ENCODE measurements at places on chromosomes 11 and 22. TPM values are rescaled to one million over a fixed set of nuclear protein-coding genes. Genes with fewer than 3 reads are reported as not detected.

The SORL1 gene
- total RNA-seq = 36.3 TPM

The OR4X2 gene
- not detected for total RNA-seq

DNA sequence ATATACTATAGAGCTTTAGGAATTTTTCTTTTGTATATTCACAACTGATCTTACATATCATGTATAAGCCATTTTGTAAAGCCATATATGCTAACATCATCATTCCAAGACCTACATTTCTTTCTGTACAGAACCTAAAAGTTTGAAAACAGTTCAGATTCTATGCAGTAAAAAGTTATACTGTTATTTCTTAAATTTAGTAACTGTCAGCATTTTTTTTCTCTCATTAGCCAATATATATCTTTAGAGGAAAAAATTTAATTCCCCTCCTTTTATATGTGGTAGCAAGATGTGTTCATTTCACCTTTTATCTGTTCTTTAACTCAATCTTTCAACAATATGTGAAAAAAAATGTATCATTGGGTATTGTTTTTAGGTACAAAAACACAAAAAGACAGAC is 120.4 kb upstream of the TP53AIP1 start:
- no peaks in the 10 kb centered on the region for H3K27me3 ChIP-seq
- no peak for DNase-seq
- peaks cover 14% of the 10 kb centered on the region for H3K4me1 ChIP-seq
- H3K27ac ChIP-seq = no peak overlapping the region

DNA sequence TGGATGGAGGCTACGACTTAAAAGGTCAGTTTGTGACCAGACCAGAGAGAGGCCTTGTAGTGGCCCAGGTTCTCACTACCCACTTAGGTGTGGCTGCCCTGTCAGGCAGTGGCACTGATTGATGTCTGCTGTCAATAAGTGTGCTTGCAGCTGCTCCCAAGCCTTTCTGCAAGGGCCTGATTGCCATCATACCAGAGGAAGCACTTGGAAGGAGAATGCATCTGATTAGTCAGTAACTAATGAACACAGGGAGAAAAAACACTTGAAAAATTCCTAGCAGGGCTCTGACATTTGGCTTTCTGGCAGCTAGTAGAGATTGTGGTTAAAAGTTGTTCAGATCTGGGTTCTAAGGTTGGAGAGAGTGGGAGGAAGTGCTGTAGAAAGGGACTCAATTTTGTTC is 107.5 kb downstream of the NAV2 start:
- peaks cover 8% of the 10 kb centered on the region for H3K4me1 ChIP-seq
- H3K27me3 ChIP-seq = no peaks in the 10 kb centered on the region
- no peaks in the 10 kb centered on the region for H3K36me3 ChIP-seq
- H3K27ac ChIP-seq = no peak overlapping the region
- DNase-seq = no peak

DNA sequence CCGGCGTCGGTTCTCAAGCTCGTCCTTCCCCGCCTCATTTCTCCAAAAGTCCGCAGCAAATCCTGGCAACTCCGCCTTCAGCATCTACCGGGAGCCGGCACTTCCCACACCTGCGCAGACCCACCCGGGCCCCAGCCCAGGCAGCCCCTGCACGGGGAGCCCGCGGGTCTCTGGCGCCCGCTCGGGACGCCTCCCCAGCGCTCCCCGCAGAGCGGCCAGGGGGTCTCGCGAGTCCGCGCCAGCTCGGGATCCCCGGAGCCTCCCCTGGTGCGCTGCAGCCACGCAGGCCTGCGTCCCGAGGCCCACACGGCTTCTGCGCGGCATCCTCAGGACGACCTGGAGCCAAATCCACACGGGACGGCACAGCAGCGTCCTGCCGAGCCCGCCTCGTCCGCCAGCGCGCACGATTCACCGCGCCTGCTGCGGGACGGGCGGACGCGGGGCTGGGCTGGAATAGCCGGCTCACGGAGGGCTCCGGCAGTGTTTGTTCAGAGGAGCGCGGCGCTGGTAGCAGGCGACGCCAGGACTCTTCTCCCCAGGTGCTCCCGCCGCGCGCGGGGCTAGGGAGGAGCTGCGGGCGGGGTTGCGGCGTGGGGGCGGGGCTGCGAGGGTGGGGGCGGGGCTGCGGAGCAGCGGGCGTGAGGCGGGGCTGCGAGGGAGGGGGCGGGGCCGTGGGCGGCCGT is 816 bp upstream of the PHRF1 start:
- no peaks in the 10 kb centered on the region for H3K27me3 ChIP-seq
- peak overlapping the region; percentile 81 for H3K4me3 ChIP-seq
- no peak for DNase-seq
- H3K36me3 ChIP-seq = peaks cover 6% of the 10 kb centered on the region
- peak overlapping the region; percentile 30 for H3K27ac ChIP-seq

- H3K27me3 ChIP-seq = no peaks in the 10 kb centered on the region
- peaks cover 30% of the 10 kb centered on the region for H3K4me1 ChIP-seq
- peak overlapping the region; percentile 72 for H3K4me3 ChIP-seq
- peak overlapping the region; percentile 73 for H3K27ac ChIP-seq
- no peak for DNase-seq
Observed at GRCh38 chr11:8870411-8871170, 40.4 kb upstream of the AKIP1 start.

Measured in Panc1 (cell line).